ENCODE measurements at places on chromosomes 13 and 19.

- no peak for DNase-seq
These were observed 535 bp downstream of the CDKN2D start for GRCh38 chr19:10568062-10568825.

DNA sequence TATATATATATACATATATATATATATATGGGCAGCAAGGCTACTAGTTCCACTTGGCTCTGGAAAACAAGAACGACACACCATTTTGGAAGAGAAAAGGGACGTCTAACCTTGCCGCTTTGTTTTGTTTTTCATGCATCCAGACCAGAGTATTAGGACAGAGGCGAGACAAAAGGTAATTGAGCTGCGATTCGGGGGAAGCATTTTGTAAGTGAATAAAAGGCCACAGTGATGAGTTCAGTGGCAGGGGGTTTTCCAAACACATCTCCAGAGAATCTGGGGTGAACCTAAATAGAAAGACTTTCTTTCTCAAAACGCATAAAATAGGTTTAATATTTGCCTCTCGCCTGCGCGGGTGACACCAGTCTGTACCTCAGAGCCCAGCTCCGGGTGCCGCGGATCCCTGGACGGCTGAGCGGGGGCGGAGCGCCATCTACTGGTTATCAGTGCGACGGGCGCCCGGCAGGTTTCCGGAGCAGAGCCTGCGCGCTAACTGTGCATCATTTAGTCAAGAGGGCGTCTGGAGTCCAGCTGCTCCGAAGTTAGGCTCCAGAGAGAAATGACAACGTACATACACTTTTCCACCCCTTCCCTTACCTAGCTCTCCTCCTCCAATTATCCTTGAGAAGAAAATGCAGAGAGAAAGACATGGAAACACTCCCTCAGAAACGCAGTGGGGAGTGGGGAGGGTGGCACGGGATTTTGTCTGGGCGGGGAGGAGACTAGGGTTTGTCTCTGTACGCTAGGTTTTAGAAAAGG is 262.3 kb downstream of the TBC1D4 start:
- DNase-seq = peak; percentile 74

- peak; percentile 78 for DNase-seq
These were observed 2.8 kb upstream of the MKNK2 start for GRCh38 chr19:2053601-2054389.

DNA sequence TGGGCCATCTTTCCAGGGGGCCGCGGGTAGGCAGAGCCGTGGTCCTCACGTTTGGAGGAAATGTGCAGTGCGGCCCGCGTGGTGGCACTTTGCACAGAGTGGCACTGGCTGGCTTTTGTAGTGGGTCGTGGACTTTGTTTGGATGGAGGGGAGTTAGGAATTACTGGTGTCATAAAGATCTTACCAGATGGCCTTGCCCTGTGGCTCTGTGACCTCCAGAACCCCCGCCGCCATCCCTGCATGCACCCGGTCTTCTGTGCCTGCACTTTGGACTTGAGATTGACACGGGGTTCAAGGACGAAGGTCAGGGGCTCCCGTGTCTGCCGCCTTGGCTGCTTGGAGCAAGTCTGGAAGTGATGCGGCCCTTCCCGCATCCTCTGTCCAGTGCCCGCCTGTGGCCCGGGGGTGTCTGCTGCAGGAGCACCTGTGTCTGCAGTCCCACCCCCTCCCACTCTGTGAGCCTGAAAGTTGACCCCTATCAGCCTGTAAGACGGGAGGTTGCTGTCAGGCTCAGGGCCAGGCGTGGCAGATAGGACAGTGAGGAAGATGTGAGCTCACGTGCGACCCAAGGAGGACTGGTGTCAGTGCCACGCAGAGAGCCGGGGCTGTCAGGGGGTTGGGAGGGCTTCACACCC is 2.2 kb downstream of the GNA11 start:
- peak; percentile 65 for DNase-seq

GRCh38 chr19:49057636-49058234 is at the start of gene CGB7:
CGB7 (minus strand) TSS chr19:49057749; CDS start chr19:49055375, 2,374 bp downstream.
- DNase-seq = peak; percentile 24

DNA sequence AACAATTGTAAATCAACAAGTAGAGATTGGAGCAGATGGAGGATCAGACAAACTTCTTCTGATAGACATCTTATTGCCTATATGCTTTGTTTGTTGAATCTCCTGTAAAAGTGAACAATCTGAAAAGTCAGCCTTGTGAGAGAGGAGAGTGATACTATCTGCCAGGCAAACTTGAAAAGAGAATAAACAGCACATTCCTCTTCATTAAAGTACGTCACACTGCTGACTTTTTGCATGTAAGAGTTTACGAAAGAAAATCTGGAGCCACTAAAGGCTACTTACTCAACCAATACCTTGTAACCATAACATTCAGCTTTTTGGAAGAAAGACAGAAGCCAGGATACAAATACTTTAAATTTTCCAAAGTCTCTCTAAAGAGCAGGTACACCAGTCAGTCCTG is 42.5 kb downstream of the EDNRB start:
- DNase-seq = no peak

- no peak for DNase-seq
These were observed 80.1 kb downstream of the CYSLTR2 start for GRCh38 chr13:48733739-48734335.

GRCh38 chr19:38700350-38700901 is 43.8 kb downstream of the CAPN12 start:
- DNase-seq = no peak

GRCh38 chr19:1945899-1946298 is 4.9 kb downstream of the CSNK1G2 start:
- peak; percentile 40 for DNase-seq

- DNase-seq = no peak
These were observed 33.2 kb downstream of the CACNG6 start for GRCh38 chr19:54024660-54025059.

DNA sequence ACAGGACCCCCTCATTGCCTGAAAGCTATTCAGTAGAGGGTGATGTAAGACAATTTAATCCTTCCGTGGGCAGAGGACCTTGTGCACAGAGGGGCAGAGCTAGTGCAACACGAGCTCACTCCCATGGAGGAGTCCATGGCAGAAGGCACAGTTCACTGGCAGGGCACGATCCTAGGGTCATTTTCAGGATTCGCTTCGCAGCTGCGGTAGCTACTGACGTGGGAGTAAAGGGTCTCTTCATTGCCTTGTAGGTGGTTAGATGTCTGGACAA is 207.8 kb downstream of the FOXO1 start:
- no peak for DNase-seq

DNA sequence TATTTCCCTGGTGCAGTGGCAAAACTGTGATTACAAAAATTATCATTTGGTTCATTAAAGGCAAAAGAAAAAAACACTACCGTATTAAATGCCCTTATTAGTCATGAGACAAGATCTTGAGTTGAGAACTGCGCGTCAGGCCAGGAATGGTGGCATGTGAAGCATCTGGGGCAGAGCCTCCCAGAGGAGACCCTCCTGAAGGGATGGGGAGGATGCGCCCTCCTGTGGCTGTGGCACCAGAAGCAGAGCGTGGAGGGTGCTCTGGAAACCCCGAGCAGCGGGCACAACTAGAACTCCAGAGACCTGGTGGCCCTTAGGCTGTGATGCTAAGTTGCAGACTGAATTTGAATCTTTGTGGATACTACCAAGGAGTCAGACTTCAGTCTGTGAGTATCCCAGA is 11.5 kb downstream of the CUL4A start:
- no peak for DNase-seq

GRCh38 chr19:21482863-21483276 is 22.5 kb upstream of the ZNF429 start:
- DNase-seq = peak; percentile 35

DNA sequence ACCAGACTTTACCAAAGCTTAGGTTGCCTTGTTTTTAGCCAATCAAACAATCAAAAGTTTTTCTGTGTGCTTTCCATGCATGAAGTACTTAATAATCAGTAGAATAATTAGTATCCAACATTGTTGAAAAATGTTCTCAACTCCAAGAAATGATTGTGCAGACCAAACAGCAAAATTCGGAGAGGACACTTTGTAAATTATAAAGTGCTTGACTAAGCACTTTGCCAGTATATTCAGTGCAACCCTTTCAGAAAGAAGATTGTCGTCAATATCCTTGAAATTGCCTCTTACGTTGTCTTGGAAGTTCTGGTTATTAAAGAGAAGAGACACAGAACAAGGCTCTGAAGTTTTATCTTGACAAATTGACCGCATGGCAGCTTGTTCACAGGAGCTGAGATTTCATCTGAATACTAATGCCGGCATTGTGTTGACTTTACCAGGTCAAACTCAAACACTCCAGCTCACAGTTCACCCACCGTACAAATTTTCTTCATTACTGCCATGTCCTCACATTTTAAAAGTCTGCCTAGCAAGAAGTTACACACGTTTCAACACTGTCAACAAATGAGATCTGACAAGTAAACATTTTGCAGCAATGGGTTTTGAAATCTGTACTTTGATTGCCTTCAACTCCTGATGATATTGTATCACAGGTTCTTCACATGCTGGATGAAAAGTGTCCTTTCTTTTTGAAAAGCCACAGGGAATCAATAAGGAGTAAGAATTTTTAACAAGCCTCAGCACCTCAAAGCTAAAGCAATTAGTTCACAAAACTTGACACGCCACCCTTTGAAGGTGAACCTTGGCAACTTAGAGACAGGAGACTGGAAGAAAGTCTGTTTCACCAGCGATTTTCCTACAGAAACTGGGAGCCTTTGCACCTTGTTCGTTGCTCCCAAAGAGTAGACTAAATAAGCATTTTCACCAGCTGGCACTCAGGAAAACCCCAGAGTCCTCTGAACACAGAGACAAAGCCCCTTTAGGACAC is 150.9 kb downstream of the RFC3 start:
- DNase-seq = no peak

DNA sequence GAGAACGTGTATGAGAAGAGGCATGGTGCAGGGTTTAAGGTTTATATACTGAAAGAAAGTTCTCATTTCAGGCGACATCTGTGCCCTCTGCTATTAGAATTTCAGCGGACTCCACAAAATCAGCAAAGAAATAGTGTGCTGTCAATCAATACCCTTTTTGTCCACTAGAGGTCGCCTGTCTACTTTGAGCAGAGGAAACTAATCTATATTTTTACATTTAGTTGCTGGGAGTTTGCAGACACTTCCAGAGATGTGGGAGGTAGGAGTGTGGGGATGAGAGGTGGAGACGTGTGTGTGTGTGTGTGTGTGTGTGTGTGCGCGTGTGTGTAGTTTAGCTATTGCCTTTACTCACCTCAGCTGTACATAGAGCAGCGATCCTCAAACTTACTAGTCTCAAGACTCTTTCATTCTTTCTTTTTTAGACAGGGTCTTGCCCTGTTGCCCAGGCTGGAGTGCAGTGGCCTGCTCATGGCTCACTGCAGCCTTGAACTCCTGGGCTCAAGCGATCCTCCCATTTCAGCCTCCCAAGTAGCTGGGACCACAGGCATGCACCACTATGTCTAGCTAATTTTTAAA is 9.7 kb downstream of the INAFM1 start:
- DNase-seq = no peak

GRCh38 chr19:15159251-15159650 is 41.5 kb downstream of the NOTCH3 start:
- no peak for DNase-seq

DNA sequence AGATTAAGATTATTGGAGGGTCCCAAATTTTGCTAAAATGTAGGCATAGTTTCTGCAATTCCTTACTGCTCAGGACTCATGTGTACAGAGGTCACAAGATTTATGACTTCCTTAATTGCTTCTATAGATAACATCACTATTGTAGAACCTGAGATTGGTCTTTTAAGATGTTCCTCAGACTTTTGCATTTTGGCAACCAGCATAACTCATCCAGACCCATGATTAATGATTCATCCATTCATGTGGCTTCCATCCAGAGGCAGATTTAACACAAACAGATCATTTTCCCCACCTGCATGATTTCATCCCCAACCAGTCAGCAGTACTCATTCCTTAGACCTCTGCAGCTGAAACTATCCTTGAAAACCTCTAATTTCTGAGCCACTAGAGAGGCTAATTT is 34.5 kb upstream of the CEACAM8 start:
- no peak for DNase-seq

GRCh38 chr13:113848431-113849260 is 15.2 kb downstream of the GAS6 start:
- DNase-seq = no peak

GRCh38 chr13:40597735-40598365 is 68.6 kb downstream of the FOXO1 start:
- no peak for DNase-seq

DNA sequence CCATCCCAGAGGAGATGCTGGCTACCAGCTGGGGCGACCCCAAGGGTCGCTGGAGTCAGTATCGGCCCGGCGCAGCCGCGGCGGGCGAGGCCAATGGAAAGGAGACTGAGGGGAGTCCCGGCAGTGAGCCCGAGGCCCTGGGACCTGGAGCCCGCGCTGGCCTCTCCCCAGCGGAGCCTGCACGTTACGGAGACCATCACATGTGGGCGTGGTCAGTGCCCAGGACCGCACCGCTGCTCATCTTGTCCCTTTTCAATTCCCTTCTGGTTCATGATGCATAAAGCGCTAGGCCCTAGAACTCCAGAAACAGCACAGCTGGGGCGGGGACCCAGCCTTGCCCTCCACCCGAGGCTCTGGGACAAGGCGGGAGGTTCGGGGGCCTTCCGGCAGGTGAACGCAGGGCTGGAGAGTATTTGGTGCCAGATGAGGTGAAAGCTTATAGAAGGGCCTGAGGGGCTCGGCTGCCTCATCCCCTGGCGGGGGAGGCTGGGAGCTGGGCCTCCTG is 8.0 kb downstream of the C19orf25 start:
- no peak for DNase-seq

DNA sequence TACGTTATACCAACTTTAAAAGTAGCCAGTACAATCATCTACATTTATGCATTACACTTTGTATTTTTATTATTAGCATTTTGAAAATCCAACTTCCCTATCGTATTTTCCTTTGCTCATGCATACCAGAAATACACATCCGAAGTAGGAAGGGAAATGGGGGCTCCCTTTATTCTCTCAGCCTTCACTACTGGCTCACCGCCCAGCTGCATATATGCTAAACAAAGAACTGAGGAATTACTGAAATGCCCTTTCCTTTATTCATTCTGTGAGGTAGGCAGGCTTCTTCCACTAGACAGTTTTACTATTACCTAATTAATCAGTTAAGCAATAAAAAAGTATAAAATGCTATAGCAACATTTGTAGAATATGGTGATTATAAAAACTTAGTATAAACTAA is 291.6 kb downstream of the KLF12 start:
- no peak for DNase-seq

- no peak for DNase-seq
These were observed 207.3 kb downstream of the DLEU7 start for GRCh38 chr13:50636007-50636704.

DNA sequence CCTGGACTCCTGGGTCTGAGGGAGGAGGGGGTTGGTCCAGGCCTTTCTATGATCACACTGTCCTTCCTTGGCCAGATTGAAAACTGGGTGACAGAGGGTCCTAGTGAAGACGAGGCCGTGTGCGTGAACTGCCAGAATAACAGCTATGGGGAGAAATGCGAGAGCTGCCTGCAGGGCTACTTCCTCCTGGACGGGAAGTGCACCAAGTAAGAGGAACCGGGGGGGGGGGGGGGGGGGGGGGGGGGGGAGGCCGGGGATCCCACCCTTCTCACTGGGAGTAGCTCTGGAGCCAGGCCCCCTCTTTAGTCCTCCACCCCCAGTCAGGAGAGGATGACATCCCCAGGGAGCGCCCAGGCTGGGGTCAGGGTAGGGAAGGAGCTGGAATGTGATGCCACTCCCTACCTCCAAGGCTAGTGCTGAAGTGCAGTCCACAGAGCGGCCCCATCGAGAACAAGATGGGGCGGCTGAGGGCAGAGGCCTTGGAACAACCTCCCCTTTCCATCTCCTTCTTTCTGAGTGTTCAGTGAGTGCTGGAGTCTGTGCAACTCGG is 19.4 kb downstream of the CNFN start:
- no peak for DNase-seq

GRCh38 chr13:50921706-50922105 is 12.1 kb downstream of the RNASEH2B start:
- no peak for DNase-seq

Data from posterior cingulate gyrus (tissue), 11 donors.